Erythroblast (primary cell): ENCODE measurements at places on chromosomes 3 and 15.

- DNase-seq, result no peak
Observed at GRCh38 chr15:28260722-28261121, 61.3 kb downstream of the HERC2 start.

- no peak for DNase-seq
Observed at GRCh38 chr3:129984125-129984524, 9.6 kb downstream of the TRH start.

- DNase-seq, result no peak
Observed at GRCh38 chr3:127847236-127847720, 25.0 kb upstream of the MGLL start.

- DNase-seq, result no peak
Observed at GRCh38 chr15:64045101-64045435, 1.2 kb downstream of the DAPK2 start.

- no peak for DNase-seq
Observed at GRCh38 chr3:65473736-65474135, 565.0 kb downstream of the MAGI1 start.

DNA sequence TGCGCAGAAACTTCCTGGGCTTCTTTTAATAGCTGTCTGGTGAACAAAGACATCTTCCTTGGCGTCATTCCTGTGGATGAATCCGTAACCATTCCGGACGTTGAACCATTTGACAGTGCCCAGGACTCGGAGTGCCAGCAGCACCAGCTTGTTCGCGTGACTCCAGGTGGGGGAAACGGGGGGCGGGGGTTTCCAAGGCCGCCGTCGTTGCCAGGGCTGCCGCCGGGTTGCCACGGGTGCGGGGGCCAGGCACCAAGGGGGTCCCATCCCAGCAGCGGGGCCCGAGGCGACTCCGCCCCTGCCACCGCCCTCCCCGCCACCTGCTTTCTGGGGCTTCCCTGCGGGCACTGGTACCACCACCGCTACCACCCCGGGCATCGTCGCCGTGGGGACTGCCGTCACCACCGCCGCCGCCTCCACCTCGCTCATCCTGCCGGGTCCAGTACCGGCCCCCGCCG is 22.8 kb downstream of the RGMA start:
- DNase-seq, result no peak

GRCh38 chr3:138796761-138797160 is 38.0 kb downstream of the PIK3CB start:
- DNase-seq, result no peak

DNA sequence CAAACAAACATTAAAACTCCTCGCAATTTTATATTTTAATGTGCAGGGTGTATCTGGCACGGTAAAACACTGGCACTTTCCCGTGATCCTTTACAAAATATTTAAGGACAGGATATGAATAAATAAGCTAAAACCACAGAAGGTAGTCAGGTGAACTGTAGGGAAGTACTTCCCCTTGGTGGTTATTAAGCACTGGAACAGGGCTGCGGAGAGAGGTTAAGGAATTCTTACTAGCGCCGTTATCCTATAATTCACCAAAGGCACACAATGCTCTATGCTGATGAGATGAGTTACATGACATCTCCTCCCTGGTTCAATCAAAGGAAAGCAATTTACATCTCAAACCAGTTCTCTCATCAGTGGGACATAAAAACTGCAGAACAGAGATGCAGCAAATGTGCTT is 289.8 kb downstream of the ZBTB20 start:
- DNase-seq, result no peak

DNA sequence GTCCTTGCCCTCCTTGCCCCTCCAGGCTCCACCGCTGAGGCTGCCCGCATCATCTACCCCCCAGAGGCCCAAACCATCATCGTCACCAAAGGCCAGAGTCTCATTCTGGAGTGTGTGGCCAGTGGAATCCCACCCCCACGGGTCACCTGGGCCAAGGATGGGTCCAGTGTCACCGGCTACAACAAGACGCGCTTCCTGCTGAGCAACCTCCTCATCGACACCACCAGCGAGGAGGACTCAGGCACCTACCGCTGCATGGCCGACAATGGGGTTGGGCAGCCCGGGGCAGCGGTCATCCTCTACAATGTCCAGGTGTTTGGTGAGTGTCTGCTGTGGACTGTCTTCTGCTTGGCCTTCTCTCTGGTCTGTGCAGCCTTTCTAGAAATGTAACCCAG is 61.0 kb downstream of the BOC start:
- DNase-seq, result no peak
